Diencephalon (tissue), 1 donor: ENCODE measurements at places on chromosomes 3 and 15. TPM values are rescaled to one million over a fixed set of nuclear protein-coding genes. Genes with fewer than 3 reads are reported as not detected.

Gene SCAANT1
- not detected for total RNA-seq

Gene SLC22A14
- total RNA-seq = 0.69 TPM

Gene DNAH12
- total RNA-seq = 3.5 TPM

Gene RASL12
- total RNA-seq = 6.2 TPM

Gene CLEC3B
- 34.4 TPM for total RNA-seq

Gene CFAP20DC
- 3.2 TPM for total RNA-seq

Gene CADM2
- total RNA-seq = 172 TPM

Gene MAP2K1
- total RNA-seq = 47.5 TPM

Gene PPP1R14D
- not detected for total RNA-seq

Gene GOLGA8J
- total RNA-seq = 0.23 TPM

Gene ABI3BP
- 1.8 TPM for total RNA-seq

Gene CCDC54
- not detected for total RNA-seq

Gene ALS2CL
- 2.1 TPM for total RNA-seq

Gene LEO1
- total RNA-seq = 39.0 TPM

Gene SENP5
- total RNA-seq = 77.5 TPM

Gene NEIL1
- 17.1 TPM for total RNA-seq

Gene AMIGO3
- total RNA-seq = 0.92 TPM

Gene TICRR
- total RNA-seq = 2.8 TPM

Gene ACP3
- 1.2 TPM for total RNA-seq

Gene CACNA1D
- 30.9 TPM for total RNA-seq

Gene ZNF774
- 8.3 TPM for total RNA-seq

Gene WNT5A
- total RNA-seq = 16.4 TPM

Gene MCF2L2
- 60.9 TPM for total RNA-seq

Gene IL16
- total RNA-seq = 1.8 TPM

Gene EXD1
- under 0.01 TPM for total RNA-seq

Gene TSPAN3
- total RNA-seq = 364 TPM

Gene VPS8
- total RNA-seq = 164 TPM

Gene TRIM69
- 51.9 TPM for total RNA-seq

Gene CLDN18
- not detected for total RNA-seq

Gene CCR9
- total RNA-seq = not detected

Gene DIS3L
- 54.9 TPM for total RNA-seq

Gene GOLGA8T
- total RNA-seq = 0.69 TPM

Gene EOMES
- total RNA-seq = 1.6 TPM

Gene FANCD2OS
- not detected for total RNA-seq

Gene LEKR1
- total RNA-seq = 1.6 TPM

Gene BOC
- 10.4 TPM for total RNA-seq

Gene GPR87
- total RNA-seq = not detected

Gene ANKUB1
- total RNA-seq = 4.2 TPM
